Stimulated activated effector memory CD8-positive, alpha-beta T cell treated with anti-CD3 and anti-CD28 coated beads, Interleukin-12 subunit alpha, Interleukin-12 subunit beta, amount 100 ng/mL, for 72 hours (primary cell): ENCODE measurements at places on chromosomes 1 and 21.

DNA sequence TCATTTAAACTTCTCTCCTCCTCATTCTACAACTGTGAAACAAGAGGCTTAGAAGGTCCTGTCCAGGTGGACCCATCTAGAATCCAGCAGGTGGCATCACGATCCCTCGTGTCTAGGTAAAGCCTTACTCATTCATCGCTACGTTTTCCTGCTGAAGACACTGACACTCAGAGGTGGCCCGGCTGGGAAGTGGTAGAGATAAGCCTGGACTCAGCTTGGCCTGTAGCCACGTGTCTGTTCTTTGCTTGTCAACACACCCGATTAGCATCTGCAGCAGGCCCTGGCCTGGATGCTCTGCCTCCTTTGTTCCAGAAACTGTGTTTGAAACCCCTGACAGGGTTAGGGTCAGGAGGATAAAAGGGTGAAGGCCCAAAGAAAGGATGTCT, 43.4 kb downstream of the PARP1 start:
- no peak for DNase-seq

- no peak for DNase-seq
These were observed 149.4 kb upstream of the CAMK1G start for GRCh38 chr1:209434066-209434465.

GRCh38 chr1:91651661-91652071, 151.0 kb downstream of the CDC7 start:
- DNase-seq, result no peak

DNA sequence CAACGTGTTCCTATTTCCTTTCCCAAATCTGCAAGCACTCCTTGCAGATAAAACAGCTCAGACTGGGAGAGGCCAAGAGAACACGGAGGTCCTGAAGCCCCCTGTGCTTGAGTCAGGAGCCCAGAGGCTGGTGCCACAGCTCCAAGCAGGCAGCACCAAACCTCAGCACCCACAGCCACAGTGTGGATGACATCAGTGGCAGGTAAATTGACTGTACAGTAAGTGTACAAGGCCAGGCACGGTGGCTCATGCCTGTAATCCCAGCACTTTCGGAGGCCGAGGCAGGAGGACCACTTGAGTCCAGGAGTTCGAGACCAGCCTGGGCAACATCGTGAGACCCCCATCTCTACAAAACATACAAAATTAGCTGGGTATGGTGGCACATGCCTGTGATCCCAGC, 1.9 kb upstream of the COL6A1 start:
- DNase-seq, result no peak

GRCh38 chr1:39394598-39394997, 96.8 kb upstream of the BMP8A start:
- no peak for DNase-seq
